GM23248 (cell line): ENCODE measurements at places on chromosomes 12 and 14. TPM values are rescaled to one million over a fixed set of nuclear protein-coding genes. Genes with fewer than 3 reads are reported as not detected.
A peak's percentile ranks its signal among the peaks of the same experiment; 100 is the strongest.

DNA sequence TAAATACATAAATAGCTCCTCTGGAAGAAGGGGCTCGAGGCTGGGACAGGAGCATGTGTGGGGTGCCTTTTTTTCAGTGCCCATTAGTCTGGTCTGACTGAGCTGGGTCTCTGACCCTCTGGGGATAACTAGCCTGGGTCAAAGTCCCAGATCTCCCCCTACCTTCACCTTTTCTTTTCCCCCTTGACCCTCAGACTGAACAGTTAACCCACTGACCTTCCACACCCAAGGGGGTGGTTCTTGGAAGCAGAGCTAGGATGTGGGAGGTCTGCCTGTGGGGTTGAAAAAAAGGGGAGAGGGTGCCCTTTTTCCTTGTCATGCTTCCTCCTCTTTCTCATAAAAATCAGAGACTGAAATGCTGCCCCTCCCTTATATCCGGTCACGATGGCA is 925 bp upstream of the GLI1 start:
- H3K4me1 ChIP-seq, result peaks cover 20% of the 10 kb centered on the region
- peak overlapping the region; percentile 55 for H3K27ac ChIP-seq
- no peak for DNase-seq

GRCh38 chr14:51225751-51226150 is 14.3 kb upstream of the TMX1 start:
- DNase-seq, result no peak
- no peak overlapping the region for H3K27ac ChIP-seq
- no peaks in the 10 kb centered on the region for H3K36me3 ChIP-seq

DNA sequence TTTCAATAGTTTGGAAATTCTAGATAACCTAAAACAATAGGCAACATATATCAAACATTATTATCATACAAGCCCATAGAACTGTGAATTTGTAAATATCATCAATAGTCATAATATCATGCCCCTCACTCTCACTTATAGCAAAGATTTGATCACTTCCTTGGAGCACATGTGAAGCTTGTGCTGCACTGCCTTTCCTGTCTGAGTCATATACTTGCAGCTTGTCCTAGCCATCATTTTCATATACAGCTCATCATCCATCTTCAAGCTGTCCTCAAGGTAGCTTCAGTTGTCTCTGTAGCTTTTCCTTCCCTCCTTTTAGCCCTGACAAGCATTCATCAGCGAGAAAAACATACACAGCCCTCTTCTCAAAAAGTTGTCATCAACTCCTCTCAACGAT is 746.5 kb upstream of the FOXG1 start:
- H3K27me3 ChIP-seq, result no peaks in the 10 kb centered on the region
- no peaks in the 10 kb centered on the region for H3K36me3 ChIP-seq
- H3K27ac ChIP-seq, result no peak overlapping the region
- H3K4me3 ChIP-seq, result no peak overlapping the region
- no peak for DNase-seq

GRCh38 chr12:42237853-42238239 is 202 bp downstream of the YAF2 start:
- DNase-seq, result peak; percentile 55
- H3K27ac ChIP-seq, result peak overlapping the region; percentile 82
- peaks cover 26% of the 10 kb centered on the region for H3K4me1 ChIP-seq
- H3K4me3 ChIP-seq, result peak overlapping the region; percentile 91

DNA sequence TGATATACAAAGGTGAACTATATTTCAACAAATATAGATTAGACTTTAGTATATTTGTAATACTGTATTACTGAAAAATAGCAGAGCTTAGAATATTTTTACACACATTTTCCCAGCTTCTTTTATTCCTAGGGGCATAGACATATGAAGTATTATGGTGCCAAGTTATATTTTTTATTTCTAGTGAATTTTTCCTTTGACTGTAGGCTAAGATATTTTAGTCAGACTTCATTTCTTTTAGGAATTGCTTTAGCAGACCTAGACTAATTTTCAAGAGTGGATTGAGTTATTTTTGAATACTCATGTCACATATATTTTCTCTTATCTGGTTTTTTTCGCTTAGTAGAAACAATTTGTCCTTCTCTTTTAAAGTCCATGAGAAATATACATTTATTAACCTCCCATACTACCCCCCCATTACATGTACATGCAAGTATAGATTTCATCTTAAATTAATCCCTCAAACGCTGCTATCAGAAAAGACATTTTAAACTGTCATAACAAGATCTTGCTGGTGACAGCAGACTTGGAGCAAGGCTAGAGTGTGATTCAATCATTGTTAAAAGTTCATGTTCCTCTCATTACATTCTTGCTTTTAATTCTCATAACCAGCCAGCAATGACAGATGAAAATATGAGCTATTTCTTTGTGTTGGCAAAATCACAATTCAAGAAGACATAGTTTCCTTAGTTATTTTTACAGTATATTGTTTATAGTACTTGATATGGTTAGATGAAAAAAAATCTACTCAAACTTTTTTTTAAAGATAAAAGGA is 456.1 kb downstream of the AEBP2 start:
- H3K4me1 ChIP-seq, result peaks cover 21% of the 10 kb centered on the region
- no peak for DNase-seq
- H3K27ac ChIP-seq, result no peak overlapping the region

DNA sequence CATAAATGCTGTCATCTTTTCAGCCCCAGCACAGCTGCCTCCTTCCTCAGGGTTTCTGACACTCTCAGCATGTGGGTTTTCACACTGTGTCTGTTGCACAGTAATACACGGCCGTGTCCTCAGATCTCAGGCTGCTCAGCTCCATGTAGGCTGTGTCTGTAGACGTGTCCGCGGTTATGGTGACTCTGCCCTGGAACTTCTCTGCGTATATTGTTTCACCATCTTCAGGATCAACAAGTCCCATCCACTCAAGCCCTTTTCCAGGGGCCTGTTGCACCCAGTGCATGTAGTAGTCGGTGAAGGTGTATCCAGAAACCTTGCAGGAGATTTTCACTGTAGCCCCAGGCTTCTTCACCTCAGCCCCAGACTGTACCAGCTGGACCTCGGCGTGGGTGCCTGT is 1210.6 kb downstream of the TMEM121 start:
- H3K36me3 ChIP-seq, result no peaks in the 10 kb centered on the region
- no peak overlapping the region for H3K4me3 ChIP-seq
- H3K4me1 ChIP-seq, result no peaks in the 10 kb centered on the region
- H3K27ac ChIP-seq, result no peak overlapping the region

The NTS gene
- not detected in 2 replicates for total RNA-seq

The CAPZA3 gene
- total RNA-seq, result not detected in 2 replicates

DNA sequence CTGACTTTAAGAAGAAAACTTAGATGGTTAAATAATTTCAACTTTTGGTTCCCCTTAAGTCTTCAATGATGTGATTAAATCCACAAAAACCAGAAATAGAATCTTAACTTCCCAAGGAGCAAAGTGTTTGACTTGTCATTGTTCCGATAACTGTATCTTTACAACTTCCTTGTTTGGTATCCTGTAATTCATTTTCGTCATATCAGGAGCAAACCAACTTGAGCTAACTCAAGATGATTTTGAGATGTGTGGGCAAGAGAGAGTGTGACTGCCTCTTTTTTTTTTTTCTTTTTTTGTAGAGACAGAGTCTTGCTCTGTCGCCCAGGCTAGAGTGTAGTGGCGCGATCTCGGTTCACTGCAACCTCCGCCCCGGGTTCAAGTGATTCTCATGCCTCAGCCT is 25.3 kb downstream of the DRAM1 start:
- H3K4me1 ChIP-seq, result no peaks in the 10 kb centered on the region
- no peak overlapping the region for H3K4me3 ChIP-seq

GRCh38 chr12:130932061-130932930 is 21.4 kb upstream of the ADGRD1 start:
- H3K4me1 ChIP-seq, result peaks cover 7% of the 10 kb centered on the region
- no peak overlapping the region for H3K4me3 ChIP-seq
- H3K27me3 ChIP-seq, result no peaks in the 10 kb centered on the region
- no peaks in the 10 kb centered on the region for H3K36me3 ChIP-seq
- no peak overlapping the region for H3K27ac ChIP-seq

- no peaks in the 10 kb centered on the region for H3K36me3 ChIP-seq
- H3K27ac ChIP-seq, result no peak overlapping the region
- no peak for DNase-seq
- H3K4me1 ChIP-seq, result no peaks in the 10 kb centered on the region
These were observed 22.5 kb downstream of the PKP2 start for GRCh38 chr12:32874078-32874477.

DNA sequence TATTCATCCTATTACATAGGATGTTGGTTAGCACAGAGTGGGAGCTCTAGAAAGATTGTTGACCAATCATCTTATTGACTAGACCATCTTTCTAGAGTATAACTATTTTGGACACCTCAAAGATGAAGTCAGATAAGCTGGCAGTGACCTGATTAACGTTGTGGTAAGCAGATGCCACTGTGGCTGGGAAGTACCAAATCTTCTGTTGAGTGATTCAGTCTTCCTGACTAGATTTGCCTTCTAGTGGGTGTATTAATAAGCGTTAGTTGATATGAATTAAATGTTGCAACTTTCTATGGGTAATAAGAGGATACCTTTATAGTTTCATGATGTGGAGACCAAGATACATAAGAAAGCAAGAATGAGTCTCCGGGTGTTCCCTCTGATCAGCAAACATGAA is 51.2 kb upstream of the HELB start:
- no peak overlapping the region for H3K27ac ChIP-seq
- H3K4me3 ChIP-seq, result no peak overlapping the region
- no peaks in the 10 kb centered on the region; the same call in 1 of the 2 replicates for H3K36me3 ChIP-seq
- no peaks in the 10 kb centered on the region for H3K4me1 ChIP-seq
- DNase-seq, result no peak

DNA sequence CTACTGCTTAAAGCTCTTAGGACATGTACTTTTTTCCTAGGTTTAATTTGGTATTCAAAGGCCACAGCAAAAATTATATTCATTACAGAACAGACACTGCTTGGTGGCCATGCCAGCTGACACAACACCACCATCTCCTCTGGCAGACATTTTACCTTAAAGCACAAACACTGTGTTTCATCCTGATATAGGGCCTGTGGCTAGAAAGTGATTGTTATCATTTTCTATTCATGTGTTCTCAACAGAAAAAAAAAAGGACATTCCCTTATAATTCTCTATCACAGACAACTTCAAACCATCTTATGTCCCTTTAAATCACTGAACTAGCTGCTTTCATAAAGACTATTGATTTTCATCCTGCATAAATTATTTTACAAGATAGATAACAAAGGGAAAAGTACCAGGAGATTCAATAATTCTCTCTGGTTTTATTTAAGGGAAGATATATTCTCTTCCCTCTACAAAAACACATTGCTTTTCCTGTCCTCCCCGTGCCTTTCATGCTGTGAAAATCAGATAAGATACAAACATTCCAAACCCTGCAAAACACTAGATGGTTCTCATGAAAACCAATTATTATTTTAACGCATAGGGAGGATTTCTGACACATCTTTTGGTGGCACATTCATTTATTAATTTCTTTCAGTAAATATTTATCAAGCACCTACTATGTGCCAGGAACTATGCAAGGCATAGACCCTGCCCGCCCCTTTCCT is 139.3 kb upstream of the TMCC3 start:
- peaks cover 11% of the 10 kb centered on the region; the same call in 1 of the 2 replicates for H3K27me3 ChIP-seq
- DNase-seq, result no peak
- no peaks in the 10 kb centered on the region for H3K4me1 ChIP-seq
- H3K36me3 ChIP-seq, result no peaks in the 10 kb centered on the region
- no peak overlapping the region for H3K4me3 ChIP-seq

The SERPINA9 gene
- not detected in 2 replicates for total RNA-seq

- H3K27me3 ChIP-seq, result no peaks in the 10 kb centered on the region
- H3K4me1 ChIP-seq, result peaks cover 22% of the 10 kb centered on the region
- H3K4me3 ChIP-seq, result peak within 1 kb of the TSS; percentile 95
- peak within 1 kb of the TSS; percentile 60 for H3K27ac ChIP-seq
These were observed at the start of gene KITLG for GRCh38 chr12:88580051-88580871. TSS of gene KITLG (minus strand) at chr12:88580471. CDS start at chr12:88580278, 193 bp downstream.

DNA sequence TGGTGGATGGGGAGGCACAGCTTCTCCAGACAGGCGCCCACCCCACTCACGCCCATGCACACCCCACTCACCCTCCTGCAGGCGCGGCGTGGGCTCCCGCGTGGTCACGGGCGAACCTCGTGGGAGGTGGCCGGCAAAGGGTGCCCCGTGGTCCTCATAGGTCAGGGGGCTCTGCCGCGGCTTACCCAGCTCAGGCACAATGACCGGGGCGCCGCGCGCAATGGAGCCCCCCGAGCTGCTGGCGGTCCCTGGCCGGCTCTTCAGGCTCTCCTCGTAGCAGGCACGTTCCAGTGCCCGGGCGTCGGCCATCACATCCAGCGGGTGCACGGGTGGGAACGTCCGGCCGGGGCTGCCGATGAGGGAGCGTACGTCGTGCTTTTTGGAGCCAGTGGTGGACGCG is 49.6 kb downstream of the RFLNA start:
- no peak for DNase-seq
- H3K4me1 ChIP-seq, result no peaks in the 10 kb centered on the region
- no peak overlapping the region for H3K27ac ChIP-seq

- no peaks in the 10 kb centered on the region for H3K27me3 ChIP-seq
- no peak overlapping the region for H3K27ac ChIP-seq
- no peak for DNase-seq
- H3K36me3 ChIP-seq, result no peaks in the 10 kb centered on the region
- no peak overlapping the region for H3K4me3 ChIP-seq
These were observed 283.8 kb downstream of the VRK1 start for GRCh38 chr14:97080991-97081390.

DNA sequence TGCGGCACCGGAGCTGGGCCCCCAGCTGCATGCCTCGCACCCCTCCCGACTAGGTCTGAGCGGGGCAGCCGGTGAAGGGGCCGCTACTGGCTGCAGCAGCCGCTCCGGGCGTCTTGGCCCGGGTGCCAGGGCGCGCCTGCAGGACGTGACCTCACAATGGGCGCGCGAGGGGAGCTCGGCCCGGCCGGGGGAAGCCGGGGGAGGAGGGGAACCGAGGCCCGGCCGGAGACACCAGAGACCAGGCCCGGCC is 353 bp downstream of the BAG5 start:
- H3K27ac ChIP-seq, result peak overlapping the region; percentile 95
- H3K4me3 ChIP-seq, result peak overlapping the region; percentile 89
- peaks cover 33% of the 10 kb centered on the region for H3K4me1 ChIP-seq
- H3K36me3 ChIP-seq, result peaks cover 23% of the 10 kb centered on the region
- no peaks in the 10 kb centered on the region for H3K27me3 ChIP-seq

The USP15 gene
- 47.4 and 48.3 TPM in 2 replicates for total RNA-seq

GRCh38 chr12:6262623-6263022 is 47.9 kb upstream of the PLEKHG6 start:
- no peaks in the 10 kb centered on the region for H3K4me1 ChIP-seq
- H3K27ac ChIP-seq, result no peak overlapping the region
- no peak overlapping the region for H3K4me3 ChIP-seq
- no peaks in the 10 kb centered on the region for H3K36me3 ChIP-seq

DNA sequence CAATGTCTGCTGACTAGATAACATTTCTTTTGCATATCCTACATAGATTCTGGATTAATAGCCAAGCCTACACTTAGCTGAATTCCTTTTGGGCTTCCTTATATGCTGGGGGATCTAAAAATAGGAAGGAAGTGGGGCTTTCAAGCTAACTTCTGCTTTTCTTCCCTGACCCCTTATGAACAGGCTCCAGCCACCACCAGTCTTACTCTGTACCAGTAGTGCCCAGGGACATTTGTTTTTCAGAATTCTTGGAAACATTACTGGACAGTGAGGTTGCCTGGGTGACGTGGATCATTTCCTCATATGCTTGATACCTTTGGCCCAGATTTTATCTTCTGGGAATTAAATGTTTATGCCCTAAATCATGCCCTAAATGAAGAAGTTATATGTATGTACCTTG is 55.9 kb upstream of the SRRM4 start:
- H3K4me3 ChIP-seq, result no peak overlapping the region
- H3K4me1 ChIP-seq, result no peaks in the 10 kb centered on the region
- no peaks in the 10 kb centered on the region for H3K36me3 ChIP-seq
- no peak for DNase-seq

The MUCL1 gene
- not detected in 2 replicates for total RNA-seq

The TEP1 gene
- total RNA-seq, result 12.9 and 18.0 TPM in 2 replicates

GRCh38 chr14:95507174-95507573 is 9.3 kb downstream of the SYNE3 start:
- H3K4me1 ChIP-seq, result peaks cover 34% of the 10 kb centered on the region
- H3K4me3 ChIP-seq, result peak overlapping the region; percentile 30
- peak; percentile 99 for DNase-seq

The EPYC gene
- total RNA-seq, result not detected in 2 replicates

The TPH2 gene
- not detected in 2 replicates for total RNA-seq
